Activated CD4-positive, alpha-beta T cell treated with anti-CD3 and anti-CD28 coated beads for 24 hours (primary cell): ENCODE measurements at places on chromosomes 1 and 21.

GRCh38 chr1:152505083-152505482, 5.5 kb upstream of the LCE5A start:
- no peak for DNase-seq

- DNase-seq = no peak
These were observed 79.2 kb downstream of the ARHGEF10L start for GRCh38 chr1:17618558-17619247.

- no peak for DNase-seq
These were observed 17.2 kb downstream of the LY9 start for GRCh38 chr1:160813215-160813614.

- no peak for DNase-seq
These were observed 4.4 kb upstream of the FLVCR1 start for GRCh38 chr1:212853658-212854057.

DNA sequence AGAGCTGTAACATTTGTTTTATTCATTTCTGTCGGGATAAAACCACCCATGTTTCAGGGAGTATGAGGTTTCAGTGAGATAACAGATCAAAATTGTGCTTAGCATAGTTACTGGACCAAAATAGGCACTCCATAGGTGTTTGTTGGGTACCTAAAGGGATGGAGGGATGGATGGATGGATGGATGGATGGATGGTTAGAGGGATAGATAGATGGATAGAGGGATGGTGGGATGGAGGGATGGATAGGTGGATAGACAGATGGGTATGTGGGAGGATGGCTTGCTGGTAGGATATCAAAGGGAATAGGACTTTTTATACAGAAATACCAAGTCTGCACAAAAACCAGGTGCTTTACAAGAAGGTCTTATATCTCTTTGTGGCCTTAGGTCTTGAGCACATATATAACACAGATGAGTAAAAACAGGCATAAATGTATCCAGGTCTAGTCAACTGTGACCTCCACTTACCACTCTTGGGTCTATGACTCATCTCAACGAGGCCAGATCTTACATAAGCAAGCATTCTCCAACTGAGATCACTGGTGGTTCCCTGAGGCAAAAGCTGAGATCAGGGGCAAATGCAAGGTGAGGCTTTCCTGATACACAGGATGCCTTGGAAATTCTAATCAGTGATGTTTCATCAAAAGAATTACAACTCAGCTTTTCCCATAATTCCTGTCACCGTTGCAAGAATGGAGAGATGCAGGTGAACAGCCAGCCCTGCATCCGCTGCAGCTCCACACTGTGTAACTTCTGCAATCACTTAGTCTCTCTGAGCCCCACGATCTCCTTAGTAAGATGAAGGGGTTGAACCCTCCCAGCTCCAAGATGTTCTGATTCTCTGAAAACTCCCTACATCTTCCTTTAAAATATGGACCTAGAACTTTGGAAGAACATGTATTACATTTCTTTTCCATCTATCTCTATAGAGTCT, 32.0 kb downstream of the PTAFR start:
- DNase-seq = peak; percentile 10

- no peak for DNase-seq
These were observed 82.0 kb downstream of the KCNK1 start for GRCh38 chr1:233695901-233696300.

DNA sequence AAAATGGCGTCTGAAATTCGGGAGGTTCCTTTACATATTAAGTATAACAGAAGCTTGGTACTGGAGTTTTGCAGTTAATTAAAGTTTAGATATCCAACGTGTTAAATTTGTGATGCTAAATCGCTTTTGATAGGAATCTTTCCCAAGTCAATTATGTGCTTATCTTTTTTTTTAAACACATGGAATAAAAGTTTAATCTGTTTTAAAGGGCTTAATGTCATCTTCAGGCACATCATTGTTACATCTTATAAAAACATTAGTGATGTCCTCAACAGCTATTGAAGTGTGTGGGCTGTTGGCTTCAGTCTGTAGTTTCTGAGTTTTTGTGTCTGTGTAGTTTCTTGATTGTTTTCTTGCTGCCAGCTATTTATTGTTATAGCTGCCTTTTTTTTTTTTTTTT, 5.3 kb downstream of the FMN2 start:
- no peak for DNase-seq

DNA sequence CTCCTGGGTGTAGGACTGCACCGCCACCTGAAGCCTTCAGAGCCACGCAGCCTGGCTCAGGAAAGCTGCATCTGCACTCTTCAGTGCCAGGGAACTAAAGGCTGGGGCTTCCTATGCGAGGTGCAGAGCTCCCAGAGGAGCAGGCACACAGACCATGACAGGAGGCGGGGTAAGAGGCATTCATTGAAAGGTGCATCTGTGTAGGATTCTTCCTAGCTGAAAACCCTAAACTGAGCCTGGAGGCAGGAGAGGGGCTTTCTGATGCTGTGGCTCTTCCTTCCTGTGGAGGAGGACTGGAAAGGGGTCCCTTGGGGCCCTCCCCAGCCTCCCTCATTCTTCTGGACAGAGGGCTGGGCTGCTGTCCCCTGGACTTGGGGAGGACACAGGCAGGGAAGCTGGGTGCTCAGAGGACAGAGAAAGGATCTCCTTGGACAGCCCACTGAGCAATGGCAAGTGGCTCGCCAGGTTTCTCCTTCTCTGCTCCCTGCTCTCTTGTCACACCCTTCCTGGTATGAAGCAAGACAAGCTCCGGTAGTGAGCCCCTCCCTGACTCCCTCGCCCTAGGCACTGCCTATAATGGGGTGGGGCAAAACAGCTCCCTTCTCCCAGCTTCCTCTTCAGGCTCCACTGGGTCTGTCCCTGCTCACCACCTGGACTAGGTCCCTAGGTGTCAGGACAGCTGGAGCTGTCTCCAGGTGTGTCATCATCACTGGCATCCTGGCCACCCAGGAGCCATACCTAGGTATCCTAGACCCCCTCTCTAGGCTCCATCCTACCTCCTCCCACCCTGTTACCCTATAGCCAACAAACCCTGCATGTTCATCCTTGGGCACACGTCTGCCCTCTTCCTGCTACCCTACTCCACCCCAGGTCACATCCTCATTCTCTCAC, 20.0 kb downstream of the S100A6 start:
- DNase-seq = no peak

DNA sequence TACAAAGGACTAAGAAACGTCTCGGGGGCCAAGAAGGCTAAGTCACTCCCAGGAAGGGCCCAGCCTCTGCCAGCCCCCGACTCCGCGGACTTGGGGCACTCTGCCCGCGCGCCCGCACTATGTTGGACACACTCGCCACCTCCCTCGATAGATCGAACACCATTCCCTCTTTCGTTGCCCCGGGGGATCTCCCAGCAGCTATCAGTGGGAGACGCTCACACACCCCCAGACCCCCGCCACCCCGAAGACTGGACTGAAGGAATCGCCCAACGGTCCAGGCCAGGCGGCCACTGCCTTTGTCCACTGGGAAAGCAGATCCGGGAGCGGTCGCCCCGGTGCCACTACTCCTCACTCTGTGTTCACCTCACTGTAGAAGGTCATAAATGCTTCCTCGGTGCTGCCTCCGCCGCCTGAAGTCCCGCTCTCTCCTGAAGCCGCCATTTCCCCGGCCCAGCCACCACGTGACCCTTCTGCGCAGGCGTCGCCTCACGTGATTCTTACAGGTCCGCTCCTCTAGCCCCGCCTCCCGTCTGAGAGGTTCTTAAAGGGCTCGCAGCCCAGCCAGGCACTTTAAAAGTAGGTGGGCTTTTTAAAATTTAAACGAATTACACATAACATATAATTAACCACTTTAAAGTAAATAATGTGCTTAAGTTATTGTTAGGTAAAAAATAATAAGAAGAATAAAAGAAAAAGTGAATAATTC, at the start of gene DNAJC8:
DNAJC8 (minus strand) TSS at position 472 of the 706 bp plus-strand sequence; CDS start at position 441, 31 bp downstream.
- peak; percentile 93 for DNase-seq

DNA sequence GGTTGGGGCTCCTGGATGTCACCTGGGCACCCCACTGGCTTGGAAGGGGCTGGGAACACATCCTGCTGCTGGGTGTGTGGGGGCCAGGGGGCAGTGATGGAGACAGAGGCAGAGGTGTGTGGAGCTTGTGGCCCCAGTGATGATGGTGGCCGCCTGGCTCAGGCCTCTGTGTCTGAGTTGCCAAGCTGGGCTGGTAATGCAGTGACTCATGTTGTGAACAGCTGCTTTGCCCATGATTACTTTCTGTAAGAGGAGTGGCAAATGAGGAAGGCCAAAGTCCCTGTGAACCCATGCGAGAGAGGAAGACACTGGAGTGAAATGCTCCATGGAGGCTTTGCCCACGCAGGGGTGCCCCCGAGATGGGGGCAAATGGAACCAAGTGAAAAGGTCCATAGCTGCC, 86.8 kb downstream of the KCNJ6 start:
- no peak for DNase-seq

GRCh38 chr1:218783131-218783530, 390.5 kb upstream of the LYPLAL1 start:
- DNase-seq = no peak

DNA sequence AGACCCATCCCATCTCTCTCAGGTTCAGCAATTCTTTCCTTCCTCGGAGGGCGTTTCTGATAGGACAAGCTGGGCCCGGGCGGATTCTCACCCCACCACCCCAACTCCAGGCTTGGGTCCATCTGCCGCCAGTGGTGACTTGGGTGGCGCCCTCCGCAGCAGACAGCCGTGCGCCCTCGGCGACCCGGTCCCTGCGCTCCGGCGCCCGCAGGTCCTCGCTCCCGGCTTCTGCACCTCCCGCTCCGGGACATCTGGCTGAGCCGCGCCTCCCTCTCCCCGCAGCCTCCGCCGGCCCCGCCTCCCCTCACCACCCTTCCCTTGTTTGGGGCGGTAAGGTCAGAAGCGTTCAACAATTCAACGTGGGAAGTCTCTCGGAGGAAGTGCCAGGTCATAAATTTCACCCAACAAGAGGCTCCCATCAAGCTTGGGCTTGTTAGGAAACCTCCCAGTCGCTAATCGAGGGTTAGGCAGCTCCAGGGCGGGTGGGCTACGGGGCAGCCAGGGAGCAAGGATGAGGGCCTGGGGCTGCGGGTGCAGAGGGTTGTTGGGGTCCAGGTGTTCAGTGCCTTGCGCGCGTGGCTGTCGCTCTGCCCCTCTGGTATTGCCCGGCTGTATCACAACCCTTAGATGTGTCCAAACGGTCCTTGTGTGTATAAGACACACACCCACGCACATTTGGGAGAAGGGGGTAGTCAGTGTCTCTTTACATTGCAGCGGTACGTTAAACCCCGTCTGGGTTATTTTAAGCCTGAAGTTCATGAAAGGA, 39.8 kb downstream of the OLIG1 start:
- DNase-seq = peak; percentile 10

DNA sequence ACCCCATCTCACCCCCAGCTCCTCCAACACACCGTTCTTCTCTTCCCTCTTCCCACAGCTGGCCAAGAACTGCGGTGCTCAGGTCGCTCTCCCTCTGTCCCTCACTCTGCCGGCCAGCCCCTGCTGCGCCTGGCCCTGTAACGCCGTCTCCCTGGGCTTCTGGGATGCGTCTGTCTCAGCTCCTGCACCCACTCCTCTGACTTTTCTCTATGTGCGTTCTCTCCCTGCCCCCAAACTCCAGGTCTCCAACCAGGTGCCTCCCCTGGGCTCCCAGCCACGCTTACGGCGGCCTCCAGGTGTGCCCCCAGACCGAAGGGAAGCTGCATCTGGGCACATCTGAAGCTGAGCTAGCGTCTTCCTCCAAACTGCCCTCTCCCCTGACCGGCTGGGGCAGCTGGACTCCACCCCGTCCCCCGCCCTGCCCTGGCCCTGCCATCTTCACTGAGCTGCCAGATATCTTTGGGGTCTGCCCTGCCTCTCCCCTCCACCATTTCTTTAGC, 2.6 kb downstream of the KRTAP10-12 start:
- DNase-seq = no peak

DNA sequence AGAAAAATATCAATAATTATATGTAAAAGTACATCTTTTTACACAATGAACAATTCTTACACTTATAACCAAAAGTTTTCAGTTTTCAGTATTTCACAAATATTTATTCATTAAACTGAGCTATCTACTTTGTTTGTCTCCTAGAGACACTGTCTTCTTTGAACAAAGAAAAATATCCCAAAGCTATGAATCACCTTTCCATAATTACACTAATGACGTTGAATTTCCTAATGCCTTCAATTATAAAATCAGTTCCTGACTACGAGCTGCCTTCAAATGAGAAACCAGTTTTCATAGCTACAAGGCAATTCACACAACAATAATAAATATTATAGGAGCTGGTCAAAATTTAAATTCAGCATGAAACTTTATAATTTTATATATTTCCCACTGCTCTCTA, 201.8 kb upstream of the BRINP3 start:
- DNase-seq = no peak

DNA sequence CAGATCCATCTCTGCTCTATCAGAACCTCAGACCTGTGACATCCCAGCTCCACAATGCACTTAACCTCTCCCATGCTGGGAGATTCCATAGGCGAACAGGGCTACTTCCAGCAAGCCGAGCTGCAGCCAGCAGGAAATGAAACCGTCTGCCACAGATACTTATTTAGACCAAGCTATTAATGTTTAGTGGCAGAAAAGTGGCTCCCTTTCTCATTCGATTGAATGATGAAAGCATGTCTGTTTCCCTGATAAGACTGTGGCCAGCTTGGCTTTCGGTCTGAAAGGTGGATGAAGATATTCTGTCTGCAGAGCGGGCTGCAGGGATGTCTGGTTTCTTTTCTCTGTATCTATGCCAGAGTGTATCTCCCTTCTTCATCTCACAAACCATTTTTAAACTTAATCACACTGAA, 146.4 kb downstream of the GREM2 start:
- no peak for DNase-seq

DNA sequence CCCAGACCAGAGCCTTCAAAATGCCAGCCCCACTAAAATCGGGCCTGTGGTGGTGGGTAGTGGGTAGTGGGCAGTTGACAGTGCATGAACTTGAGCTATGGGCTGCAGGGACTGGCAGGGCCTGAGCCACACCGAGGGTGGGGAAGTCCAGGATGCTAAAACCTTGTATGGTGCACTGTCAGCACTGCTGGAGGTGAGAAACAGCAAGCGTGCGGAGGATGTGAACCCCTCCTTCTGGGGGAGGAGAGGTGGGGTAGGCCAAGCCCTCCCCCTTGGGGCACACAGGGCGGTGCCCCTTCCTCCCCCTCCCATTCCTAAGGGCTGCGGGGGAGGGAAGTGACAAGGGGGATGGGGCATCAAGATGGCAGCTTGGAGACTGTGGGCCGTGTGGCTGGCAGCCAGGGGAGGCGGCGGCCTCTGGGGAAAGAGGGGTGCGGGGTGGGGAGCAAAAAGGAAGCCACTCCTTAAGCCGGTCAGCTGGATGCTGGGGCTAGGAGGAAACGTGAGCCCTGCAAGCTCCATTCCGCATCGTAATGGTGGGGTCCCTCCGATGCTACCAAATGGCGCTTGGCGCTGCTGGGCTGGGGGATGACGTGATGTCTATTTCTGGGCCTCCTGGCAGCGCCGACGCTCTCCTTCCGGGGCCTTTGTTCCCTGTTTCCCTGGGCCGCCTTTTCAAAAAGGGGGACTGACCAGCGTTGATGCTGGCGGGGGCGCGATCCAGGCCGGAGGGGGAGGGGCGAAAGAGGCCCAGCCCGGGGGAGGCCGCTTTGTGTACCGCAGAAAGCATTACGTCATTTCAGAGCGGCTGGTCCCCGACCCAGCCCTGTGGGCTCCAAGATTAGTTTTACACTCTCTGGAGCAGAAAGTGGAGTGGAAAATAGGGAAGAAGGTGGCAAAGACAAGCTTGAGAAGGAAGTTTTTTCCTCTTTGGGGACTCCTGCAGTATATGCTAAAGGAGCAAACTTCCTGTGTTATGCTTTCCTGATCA, 809 bp downstream of the SYT11 start:
- DNase-seq = no peak

GRCh38 chr1:11930571-11931445, 3.7 kb upstream of the PLOD1 start:
- no peak for DNase-seq

GRCh38 chr1:117592155-117592554, 13.7 kb upstream of the TENT5C start:
- no peak for DNase-seq
